Keratinocyte (primary cell): ENCODE measurements at places on chromosomes 12 and 14.

DNA sequence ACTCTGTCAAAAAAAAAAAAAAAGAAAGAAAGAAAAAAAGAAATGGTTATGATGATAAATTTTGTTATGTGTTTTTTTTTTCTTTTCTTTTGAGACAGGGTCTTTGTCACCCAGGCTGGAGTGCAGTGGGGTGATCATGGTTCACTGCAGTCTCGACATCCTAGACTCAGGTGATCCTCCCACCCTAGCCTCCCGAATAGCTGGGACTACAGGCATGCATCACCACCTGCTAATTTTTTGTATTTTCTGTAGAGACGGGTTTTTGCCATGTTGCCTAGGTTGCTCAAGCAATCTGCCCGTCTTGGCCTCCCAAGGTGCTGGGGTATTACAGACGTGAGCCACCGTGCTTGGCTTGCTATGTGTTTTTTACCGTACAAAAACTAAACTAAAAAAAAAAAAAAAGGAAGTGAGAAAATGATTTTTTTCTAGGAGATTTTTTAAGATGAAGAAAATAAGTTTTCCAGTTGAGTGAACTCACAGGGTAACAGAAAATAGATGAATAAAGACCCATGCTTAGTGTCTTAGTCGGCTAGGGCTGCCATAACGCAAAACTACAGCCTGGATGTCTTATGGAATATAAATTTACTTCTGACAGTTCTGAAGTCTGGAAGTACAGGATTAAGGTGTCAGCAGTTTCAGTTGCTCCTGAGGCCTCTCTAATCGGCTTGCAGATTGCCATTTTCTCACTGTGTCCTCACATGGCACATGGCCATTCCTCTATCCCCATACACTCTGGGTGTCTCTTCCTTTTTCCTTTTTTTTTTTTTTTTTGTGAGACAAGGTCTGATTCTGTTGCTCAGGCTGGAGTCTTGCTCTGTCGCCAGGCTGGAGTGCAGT, 13.2 kb upstream of the APOF start:
- no peak for DNase-seq

DNA sequence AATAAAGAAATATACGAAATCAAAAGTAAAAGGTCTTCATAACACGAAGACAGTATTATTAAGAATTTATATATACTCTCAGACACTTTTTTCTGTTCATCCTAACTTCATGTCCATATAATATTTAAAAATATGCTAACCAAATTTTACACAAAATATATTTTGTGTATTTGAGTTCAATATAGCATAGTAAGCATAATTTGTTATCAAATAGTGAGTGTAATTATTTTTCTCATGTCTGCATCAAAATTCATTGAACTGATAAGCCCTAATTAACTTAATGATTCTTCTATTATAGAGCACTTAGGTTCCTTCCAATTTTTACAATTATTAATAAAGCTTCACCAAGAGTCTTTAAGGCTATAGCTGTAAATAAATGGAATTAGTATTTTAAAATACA, 99.7 kb upstream of the SYT1 start:
- no peak for DNase-seq

DNA sequence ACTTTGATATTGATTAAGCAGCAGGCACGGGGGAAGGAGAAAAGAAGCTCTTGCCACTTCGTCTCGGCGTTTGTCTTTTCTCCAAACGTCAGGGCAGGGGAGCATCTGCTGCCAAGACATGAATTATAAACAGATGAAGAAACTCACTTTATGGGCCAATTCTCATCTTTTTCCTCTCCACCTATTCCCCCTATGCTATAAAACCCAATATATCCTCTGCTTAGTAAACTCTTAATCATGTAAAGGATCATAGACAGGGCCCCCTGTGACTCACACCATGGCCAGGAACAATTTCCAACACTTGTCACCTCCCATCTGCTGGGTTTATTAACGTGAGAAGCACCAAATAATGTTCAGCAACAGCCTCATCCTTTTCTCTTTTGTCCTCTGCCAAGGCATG, 1092.1 kb upstream of the TMEM132C start:
- no peak for DNase-seq

- DNase-seq, result no peak
Observed at GRCh38 chr14:91649930-91650329, 82.0 kb downstream of the CATSPERB start.

- DNase-seq, result peak; percentile 19
Observed at GRCh38 chr12:105562199-105562971, 231.9 kb downstream of the C12orf75 start.

- no peak for DNase-seq
Observed at GRCh38 chr12:32062881-32063280, 43.8 kb upstream of the BICD1 start.

DNA sequence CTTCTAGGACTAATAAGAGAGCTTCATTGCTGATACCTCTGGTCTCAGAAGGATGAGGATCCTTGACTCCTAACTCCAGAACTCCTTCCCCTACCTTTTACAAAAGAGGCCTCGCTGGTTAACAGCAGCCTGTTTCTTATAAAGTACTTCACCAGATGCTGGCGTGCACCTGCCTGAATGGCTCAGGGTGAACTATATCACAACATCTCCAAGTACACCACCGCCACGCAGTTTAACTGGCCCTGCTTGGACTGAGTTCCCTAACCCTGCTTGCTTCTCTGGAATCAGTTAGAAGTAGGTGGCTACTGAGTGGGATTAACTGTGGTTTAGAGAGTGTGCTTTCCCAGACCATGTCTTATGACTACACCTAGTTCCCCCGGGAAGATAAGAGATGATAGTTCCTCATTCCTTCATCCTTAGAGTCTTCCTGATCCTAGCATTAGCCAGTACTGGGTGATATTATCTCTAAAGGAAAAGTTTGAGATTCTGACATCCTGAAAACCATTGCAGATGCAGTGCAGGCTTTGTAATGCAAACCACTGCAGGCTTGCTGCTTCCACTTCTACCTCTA, 3.0 kb downstream of the FOXJ2 start:
- no peak for DNase-seq

GRCh38 chr14:72708708-72709475, 185.0 kb downstream of the DPF3 start:
- DNase-seq, result no peak

DNA sequence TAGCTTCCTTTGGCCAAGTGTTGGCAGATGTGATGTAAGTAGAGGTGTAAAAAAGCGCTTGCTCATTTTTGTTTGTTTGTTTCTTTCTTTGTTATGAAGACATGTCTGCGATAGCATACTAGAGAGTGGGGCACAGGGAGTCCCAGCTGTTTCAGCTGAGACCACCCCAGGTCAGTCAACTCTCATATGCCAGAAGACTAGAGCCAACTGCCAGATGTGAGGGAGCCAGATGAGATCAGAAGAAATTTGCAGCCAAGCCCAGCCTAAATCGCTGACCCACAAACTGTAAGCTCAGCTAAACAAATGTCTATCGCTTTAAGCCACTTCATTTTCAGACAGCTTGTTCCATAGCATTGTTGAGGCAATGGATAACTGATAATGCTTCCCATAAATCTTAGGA, 397.1 kb downstream of the APAF1 start:
- DNase-seq, result no peak

- DNase-seq, result no peak
Observed at GRCh38 chr14:89240414-89240813, 176.6 kb downstream of the FOXN3 start.

GRCh38 chr12:39205969-39206368, 237.0 kb downstream of the KIF21A start:
- DNase-seq, result no peak

DNA sequence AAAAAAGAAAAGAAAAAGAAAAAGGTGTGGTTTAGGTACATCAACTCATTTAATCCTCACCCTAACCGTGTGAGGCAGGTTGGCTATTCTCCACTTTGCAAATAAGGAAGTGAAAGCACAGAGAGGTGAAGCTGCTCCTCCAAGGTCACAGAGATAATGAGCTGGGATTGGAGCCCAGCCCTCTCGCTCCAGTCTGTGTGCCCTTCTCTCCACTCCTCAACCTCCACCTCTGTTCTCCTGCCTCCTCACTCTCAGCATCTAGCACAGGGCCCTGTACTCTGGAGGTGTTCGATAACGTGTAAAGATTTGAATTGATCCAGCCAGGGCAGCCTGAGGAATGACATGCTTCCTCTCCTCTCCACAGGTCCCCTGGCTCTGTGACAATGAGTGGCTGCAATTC, 502.3 kb downstream of the TMEM132D start:
- DNase-seq, result no peak

DNA sequence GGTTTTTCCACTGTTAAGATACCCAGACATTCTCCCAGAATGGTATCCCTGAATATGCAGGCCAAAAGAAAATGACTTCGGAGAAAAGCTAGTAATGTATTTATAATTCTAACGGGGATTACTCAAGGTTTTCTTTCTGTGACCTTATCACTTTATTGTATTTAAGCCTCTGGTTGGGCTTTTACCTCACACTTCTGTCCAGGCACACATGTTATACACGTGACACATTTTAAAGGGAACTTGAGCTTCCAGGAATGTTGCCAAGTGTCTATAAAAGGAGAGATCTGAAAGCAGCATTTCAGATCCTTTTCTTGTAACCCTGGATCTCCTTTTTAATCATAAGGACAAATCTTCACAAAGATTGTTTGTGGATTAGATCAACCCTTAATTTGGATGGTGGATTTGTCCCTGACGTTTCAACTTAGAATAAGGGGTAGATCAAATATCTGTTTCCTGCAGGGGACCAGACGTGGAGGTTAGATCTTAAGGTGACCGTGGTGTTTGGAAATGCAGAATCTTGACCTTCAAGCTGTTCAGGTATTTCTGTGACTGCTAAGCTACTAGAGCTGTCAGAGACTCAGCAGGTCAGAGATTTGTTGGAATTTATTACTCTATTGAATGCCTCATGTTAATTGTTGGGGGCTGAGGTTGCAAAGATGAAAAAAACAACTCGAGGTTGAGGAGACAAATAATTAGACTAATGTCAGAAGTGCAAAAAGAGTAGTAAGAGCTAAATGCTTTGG, 1.5 kb downstream of the CIPC start:
- DNase-seq, result no peak

GRCh38 chr12:45687081-45688015, 42.2 kb upstream of the ARID2 start:
- DNase-seq, result no peak

DNA sequence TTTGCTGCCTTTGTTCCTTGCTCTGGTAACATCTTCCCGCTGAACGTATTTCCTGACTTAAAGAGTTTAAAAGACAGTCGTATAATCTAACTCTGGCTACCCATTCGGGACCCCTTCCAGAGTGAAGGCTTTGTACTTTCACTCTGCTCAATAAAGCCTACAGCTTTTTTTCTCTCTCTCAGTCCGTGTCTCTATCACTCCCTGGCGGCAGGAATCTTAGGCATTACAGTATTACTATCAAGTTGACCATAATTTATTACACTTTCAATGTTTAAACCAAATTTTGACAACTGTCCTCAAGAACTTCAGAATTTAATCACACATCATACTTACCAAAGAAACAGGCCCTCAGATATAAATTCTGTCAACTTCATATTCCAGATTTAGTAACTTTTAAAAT, 967.9 kb downstream of the FSCB start:
- no peak for DNase-seq

DNA sequence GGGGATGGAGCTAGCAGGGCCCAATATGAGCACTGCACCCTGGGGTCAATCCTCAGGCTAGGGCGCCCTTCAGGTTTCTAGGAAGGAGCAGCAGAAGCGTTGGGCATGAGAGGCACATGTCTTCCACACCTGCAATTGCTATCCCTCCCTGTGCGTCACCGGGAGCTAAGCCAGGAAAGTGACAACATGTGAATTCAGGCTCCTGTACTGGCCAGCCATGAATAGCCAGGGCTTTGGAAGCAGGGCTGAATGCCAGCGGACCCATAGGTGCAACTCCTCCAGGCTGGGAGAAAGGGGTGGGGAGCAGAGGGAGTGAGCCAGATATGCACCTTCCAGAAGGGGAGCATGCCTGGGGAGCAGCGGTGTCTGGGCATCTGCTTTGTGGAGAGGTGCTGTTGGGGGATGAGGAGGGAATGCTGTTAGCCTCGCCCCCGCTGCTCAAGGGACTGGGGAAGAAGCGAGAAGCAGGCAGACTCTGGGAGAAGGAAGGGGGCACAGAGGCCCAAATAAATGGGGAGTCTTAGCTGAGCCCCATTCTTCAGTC, 6.1 kb downstream of the HOXC5 start:
- no peak for DNase-seq

DNA sequence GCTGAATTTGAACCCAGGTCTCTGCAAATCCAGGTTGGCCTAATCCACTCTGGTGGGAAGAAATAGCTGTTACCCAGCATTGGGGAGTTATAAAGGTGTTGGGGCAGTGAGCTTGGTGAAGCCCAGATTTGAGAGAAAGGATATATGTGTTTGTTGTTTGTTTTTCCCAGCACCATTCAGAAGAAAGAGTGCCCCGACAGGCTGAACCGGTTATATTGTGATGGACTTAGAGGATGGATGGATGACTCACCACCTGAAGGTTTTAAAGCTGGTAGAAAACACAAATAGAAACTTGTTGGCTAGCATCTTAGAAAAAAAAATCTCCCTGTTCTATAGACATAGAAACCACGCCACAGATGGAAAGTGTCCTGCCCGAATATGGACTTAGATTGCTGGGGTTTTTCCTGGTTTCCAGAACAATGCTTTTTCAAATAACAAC, 404.6 kb downstream of the MED13L start:
- peak; percentile 9 for DNase-seq

DNA sequence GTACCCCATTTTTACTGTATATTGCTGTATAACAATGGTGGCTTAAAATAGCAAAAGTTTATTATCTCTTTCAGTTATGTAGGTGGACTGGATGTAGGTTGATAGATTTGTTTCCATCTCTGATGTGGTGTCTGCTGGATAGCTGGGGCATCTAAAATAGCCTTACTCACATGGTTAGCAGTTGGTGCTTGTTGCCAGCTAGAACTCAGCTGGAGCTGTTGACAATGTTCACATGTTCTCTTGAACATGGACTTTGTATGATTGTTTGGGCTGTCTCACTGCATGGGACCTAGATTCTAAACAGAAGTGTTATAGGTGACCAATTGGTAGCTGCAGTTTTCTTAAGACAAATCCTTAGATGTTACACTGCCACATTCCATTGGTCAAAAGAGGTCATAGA, 126.9 kb downstream of the GPHN start:
- DNase-seq, result no peak

DNA sequence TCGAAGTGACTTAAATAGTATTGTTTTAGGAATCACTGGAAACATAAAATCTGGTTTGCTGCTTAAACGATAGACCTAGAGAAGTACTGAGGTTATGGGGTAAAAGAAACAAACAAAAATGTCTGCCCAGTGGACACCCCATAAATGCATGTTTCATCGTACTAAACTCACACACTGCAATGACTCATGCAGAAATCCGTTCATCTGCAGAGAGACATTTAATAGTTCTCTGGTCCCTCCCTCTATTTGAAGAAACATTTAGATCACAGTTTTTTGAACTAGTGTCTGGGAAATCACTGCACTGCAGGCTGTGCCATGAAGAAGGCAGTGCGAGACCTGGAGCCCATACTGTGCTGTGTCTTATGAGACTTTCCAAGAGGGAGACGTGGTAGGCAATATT, 25.5 kb downstream of the SLC17A8 start:
- DNase-seq, result no peak
